ENCODE measurements at places on chromosomes 5 and 9.

- no peak for DNase-seq
Measured at GRCh38 chr9:123318202-123318601, 37.8 kb upstream of the CRB2 start.

GRCh38 chr9:134412298-134412711 is 86.0 kb downstream of the RXRA start:
- DNase-seq: no peak

DNA sequence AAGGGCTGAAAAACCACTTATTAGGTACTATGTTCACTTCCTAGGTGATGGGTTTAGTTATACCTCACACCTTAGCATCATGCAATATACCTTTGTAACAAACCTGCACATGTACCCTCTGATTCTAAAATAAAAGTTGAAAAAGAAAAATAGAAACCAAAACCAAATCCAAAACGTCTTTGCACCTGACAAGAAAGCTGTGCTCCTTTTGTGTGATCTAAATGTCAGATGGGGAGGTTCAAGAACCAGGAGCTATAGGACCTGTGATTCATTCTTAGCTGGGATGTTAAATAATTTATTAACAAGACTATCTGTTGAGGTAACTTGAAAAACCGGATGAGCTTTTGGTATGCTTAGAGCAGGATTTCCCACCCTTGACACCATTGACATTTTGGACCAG is 16.9 kb upstream of the TNFSF15 start:
- DNase-seq: no peak

DNA sequence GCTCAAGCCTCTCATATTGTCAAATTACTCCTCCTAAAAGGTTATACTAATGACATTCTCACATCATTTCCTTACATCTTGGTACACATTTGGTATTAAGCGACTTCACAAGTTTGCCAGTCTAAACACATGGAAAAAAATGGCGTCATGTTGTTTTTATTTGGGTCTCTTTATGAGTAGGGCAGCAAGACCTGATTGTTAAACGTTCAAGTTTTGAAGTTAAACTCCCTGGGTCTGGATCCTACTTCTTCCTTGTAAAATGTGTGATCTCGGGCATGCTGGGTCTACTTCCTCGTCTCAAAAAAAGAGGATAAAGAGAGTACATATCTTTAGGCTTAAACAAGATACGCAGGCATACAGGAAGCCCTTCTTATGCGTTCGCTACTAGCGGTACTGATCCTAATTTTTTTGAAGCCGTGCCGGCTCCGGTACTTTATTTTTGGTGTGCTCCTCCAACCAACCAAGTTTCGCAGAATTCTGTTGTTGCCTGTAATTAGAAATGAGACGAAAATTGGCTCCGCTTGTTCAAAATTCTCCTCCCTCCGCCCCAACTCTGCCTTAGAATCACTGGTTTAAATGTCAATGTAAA is 596 bp upstream of the CDC37L1 start:
- DNase-seq: no peak

DNA sequence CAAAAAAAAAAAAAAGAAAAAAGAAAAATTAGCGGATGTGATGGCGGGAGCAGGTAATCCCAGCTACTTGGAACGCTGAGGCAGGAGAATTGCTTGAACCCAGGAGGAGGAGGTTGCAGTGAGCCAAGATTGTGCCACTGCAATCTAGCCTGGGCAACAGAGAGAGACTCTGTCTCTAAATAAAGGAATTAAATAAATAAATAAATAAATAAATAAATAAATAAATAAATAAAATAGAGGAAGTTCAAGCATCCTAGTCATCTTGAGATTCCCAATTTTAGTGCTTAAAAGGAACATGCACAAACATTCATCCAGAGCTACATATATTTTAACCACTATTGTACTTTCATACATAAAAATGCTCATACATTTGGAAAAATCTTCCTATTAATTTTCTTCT is 61.2 kb upstream of the GABRA1 start:
- DNase-seq: no peak

DNA sequence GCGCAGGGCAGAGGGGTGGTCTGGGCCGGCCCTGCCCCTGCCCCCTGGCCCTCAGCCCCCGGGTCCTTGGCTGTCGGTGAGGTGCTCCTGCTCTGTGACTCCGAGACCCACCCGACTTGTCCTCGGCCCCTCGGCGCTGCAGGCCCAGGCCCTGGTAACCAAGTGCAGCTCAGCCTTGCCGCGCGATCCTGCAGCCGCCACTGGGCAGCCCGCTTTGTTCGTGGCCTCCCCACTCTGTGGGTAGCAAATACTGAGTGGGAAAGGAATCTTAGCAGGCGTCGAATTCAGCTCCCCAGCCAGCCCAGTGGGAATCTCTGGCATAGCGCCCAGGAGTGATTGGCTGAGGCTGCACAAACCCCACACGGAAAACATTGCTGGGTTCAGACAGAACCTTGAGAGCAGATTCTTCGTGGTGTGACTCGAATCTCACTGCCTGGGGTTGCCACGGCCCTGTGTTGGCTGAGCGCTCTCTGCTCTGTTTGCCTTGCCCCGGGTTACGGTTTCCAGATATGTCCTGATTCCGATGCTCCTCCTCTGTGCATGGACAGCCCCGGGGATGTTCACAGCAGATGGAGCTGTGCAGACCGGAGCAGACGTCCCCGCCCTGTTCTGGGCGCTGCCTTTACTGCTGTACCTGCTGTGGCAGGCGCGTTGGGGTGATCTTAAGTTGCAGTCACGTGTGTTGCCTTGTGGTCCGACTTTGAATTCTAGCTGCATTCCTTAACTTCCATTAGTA is 13.4 kb upstream of the EXOC3 start:
- no peak for DNase-seq

DNA sequence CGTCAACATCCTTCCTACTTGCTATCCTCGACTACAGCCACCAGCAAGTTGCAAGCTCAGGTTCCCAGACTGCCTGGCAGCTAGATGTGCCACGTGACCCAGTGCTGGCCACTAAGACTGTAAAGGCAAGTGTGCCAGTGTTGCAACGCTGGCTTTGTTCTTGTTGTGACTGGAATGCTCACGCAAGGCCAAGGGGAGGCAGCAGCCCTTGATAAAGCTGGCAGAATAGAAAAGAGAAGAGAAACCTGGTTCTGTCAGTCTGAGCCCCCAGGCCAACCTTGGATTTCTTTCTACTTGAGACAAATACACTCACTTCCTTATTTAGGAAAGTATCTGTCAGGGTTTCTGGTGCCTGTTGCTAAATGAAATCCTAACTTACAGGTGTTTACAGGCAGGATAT is 113.0 kb downstream of the KLHL3 start:
- peak; percentile 79 for DNase-seq

GRCh38 chr9:95409650-95410426 is 92.3 kb upstream of the FANCC start:
- no peak for DNase-seq

DNA sequence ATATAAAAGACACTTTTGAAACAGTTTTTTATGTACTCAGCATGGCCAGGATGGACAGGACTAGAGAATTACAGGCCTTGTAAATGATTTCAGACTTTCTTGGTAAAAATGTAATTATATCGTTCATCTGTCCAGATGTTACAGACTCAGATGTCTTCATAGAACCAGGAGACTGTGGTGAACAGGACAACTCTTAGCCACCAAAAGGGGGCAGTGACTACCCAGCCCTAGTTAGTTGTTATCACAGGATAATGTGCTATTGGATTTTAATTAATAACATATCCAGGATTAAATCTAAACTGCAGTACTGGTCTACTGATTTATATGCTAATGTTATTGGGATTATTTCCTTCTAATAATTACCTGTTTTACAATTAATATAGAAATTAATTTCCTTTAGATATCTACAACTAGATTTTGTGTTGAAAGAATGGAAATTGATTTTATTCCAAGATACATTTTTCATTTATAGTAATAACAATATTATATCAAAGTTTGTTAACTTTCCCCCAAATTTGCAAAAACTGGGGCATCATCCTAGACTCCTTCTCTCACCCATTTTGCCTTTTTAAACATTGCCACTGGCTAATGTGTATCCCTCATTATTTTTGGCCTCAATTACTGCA is 99.4 kb downstream of the MTREX start:
- no peak for DNase-seq

GRCh38 chr5:43244823-43245565 is 53.0 kb downstream of the NIM1K start:
- no peak for DNase-seq

GRCh38 chr5:172729588-172729987 is 41.4 kb downstream of the DUSP1 start:
- no peak for DNase-seq

DNA sequence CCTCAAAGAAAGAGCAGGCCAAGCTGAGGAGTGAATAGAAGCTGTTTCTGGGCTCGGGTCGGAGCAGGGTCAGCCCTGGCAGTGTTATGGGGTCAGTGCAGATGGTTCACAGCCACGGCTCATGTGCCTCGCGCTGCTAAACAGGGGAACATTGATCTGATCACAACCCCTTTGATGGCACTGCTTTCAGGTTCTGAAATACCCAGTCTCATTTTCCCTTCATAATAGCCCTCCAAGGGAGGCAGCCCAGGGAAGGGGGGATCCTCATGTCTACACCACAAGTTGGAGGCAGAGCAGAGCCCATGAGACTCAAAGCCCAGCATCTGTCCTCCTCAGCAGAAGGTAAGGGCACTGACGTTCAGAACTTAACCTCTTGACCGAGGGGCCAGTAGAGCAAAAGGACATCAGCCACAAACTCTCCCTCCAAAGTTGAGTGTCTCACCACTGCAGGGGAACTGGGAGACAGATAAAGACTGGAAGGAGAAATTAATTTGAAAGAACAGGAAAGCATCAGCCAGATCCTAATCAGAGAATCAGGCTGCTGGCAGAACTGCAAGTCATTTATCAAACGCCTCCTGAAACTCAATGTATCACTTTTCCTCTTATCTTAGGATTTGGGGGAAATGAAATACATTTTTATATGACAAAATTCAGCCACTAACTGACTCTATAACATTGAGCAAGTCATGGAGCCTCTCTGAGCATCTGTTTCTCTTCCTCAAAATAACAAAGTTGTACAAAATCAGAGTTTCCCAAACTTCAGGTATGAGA is 110.6 kb downstream of the SH3TC2 start:
- DNase-seq: no peak

DNA sequence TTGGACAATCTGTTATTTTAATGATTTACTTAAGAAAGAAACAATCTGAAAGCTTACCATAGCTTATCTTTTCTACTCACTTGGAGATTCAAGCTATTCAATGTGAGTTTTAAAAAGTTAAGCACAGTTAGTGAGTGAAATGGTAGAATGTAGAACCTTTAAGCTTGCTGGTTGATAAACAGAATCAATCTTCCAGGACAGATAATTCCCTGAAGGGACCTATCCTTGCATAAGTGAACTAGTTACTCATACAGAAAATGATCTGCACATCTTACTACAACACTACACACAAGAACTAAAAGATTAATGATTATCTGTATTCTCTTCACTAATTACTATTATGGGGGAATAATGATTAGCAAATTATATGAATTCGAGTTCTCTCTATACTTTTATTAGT is 165.6 kb downstream of the PALM2AKAP2 start:
- DNase-seq: no peak

GRCh38 chr9:114681594-114682332 is at the start of gene TEX48:
Gene TEX48, minus strand, starts transcription at chr9:114682192. Its CDS starts 10,469 bp downstream, at chr9:114671723.
- peak; percentile 54 for DNase-seq

- no peak for DNase-seq
Measured at GRCh38 chr9:85702726-85703289, 38.9 kb downstream of the AGTPBP1 start.

- no peak for DNase-seq
Measured at GRCh38 chr5:160743027-160743426, 109.0 kb downstream of the ATP10B start.

GRCh38 chr5:161676103-161676502 is 9.4 kb upstream of the GABRA6 start:
- DNase-seq: no peak

- no peak for DNase-seq
Measured at GRCh38 chr9:3876553-3876952, 350.8 kb upstream of the RFX3 start.

- no peak for DNase-seq
Measured at GRCh38 chr5:73104326-73104725, 16.0 kb upstream of the TMEM171 start.

DNA sequence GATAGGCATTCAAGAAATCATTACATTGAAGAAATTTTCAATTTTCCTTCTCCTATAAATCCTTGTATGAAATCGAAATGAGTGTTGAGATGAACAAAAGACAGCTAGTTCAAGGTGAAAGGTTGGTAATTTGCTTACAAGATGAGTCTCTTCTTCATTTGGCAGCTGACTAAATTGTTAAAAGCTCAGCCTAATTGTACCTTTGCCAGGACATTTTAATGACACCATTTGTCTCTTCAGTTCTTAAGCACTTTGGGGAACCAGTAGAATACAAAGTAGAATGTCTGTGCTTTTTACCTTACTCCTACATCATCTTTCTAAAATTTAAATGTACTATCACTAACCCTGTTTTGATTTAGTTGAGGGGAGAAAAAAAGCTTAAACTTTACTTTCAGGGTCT is 59.4 kb downstream of the GRAMD2B start:
- no peak for DNase-seq

DNA sequence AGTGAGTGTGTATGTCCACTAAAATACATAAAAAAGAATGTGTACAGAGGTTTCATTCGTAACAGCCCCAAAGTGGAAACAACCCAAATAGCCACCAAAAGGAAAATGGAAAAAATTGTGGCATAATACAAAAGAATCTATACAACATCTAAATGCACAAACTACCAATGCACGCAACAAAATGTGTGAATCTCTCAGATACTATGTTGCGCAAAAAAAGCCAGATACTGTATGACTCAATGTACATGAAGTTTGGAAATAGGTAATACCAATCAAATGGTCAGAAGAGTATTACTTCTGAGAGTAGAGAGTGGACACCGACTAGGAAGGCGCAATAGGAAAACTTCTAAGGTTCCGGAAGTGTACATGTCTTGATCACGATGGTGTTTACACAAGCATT is 2.4 kb downstream of the XPA start:
- no peak for DNase-seq

DNA sequence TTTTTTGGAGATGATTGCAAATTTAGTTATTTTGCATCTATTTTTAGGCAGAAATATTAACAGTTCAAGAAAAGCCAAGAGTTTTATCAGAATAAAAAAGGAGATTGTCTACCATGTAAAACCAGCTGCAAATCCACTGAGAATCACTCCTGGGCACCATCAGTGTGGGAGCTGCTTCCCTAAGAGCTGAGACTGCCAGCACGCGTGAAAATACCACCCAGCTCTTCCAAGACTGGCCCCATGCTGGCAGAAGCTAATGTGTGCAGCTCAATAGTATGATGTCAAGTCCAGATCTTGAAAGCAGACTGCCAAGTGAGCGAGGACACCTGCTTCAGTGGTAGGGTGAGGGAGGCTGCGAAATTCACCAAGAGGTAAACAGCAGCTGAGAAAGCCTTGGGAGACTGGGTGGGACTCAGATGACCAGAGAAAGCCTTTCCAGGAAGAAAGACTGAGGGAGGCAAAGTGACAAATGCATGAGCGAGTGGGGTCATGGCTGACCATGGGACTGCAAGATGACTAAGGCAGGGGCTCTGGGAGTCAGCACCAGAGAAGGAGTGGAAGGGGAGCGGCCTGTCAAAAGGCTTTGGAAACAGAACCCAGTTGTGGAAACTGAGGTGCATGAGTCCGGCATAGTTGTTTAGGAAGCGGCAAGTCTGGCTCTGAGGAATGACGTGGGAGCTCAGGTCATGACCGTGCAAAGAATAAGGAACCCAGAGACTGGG is 200.9 kb downstream of the GADD45G start:
- no peak for DNase-seq
